ENCODE measurements at places on chromosomes 16 and 17.
A peak's percentile ranks its signal among the peaks of the same experiment; 100 is the strongest.

- peak; percentile 32 for DNase-seq
These were observed at the start of gene SRCIN1 for GRCh38 chr17:38605841-38606645. Gene SRCIN1 (minus strand): TSS chr17:38605952. CDS start chr17:38605705, 247 bp downstream.

- DNase-seq, result no peak
These were observed 31.7 kb downstream of the OSBPL7 start for GRCh38 chr17:47789611-47790561.

- no peak for DNase-seq
These were observed 50.6 kb upstream of the RBFOX3 start for GRCh38 chr17:79661292-79662041.

GRCh38 chr16:4295581-4295980 is 20.3 kb upstream of the GLIS2 start:
- DNase-seq, result no peak

GRCh38 chr17:8051831-8052230 is 13.0 kb downstream of the ALOX15B start:
- DNase-seq, result no peak

GRCh38 chr16:65547772-65548446 is 426.0 kb upstream of the CDH11 start:
- peak; percentile 76 for DNase-seq

GRCh38 chr16:65788434-65789140 is 577.9 kb upstream of the CDH5 start:
- DNase-seq, result no peak

GRCh38 chr16:65671071-65671470 is 549.2 kb upstream of the CDH11 start:
- no peak for DNase-seq

DNA sequence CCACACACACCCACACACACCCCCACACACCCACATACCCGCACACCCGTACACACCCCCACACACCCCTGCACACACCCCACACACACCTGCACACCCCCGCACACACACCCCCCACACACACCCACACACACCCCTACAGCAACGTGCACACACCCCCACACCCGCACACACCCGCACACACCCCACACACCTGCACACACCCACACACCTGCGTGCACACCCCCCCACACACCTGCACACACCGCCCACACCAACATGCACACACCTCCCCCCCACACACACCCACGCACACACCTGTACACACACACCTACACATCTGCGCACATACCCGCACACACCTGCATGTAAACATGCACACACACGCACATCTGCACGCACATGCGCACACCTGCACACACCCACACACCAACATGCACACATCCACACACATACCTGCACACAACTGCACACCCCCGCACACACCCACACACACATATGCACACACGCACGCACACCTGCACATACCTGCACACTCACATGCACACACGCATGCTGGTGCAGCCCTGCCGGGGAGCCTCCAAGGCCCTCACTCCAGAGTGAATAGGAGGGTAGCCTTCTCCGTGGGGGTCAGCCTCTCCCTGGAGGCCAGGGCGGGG is 7.5 kb downstream of the ASPSCR1 start:
- DNase-seq, result no peak

GRCh38 chr16:75267631-75268264 is 16.3 kb upstream of the BCAR1 start:
- peak; percentile 91 for DNase-seq

DNA sequence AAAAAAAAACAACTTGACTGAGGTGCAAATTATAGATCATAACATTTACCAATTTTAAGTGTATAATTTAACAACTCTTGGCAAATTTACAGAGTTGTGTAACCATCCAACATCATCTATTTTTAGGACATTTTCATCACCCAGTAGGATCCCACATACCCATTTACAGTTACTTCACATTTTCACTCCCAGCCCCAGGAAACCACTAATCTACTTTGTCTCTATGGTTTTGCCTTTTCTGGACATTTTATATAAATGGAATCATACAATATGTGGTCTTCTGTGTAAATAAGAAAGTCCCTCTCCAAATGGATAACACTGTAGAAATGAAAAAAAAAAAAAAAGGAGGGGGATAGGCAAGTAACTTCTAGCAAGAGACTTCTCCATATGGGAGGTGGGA is 26.1 kb upstream of the XYLT1 start:
- DNase-seq, result no peak

GRCh38 chr17:76593384-76593826 is 7.7 kb upstream of the ST6GALNAC2 start:
- peak; percentile 76 for DNase-seq

- no peak for DNase-seq
These were observed 52.5 kb upstream of the ALDH3A1 start for GRCh38 chr17:19800571-19800970.

- DNase-seq, result no peak
These were observed 86.6 kb upstream of the DNAH9 start for GRCh38 chr17:11511696-11512095.

DNA sequence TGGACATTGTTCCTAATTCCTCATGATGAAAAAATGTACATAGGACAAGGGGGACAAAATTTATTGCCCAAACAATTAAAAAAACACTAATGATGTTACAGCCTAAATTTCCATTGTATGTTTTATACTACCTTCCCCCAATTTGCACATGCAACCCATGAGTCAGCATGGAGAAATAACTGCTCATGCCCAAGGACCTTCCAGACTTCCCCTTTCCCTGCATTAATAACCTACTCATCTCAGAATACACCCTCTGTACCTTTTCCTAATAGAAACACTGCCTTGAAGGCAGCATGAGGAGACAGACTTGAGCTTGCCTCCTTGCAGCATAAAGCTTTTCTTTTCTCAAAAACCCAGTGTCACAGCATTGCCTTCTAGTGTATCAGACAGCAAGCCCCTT is 2402.8 kb downstream of the TP53TG3F start:
- DNase-seq, result no peak

- no peak for DNase-seq
These were observed 678 bp upstream of the BAIAP2 start for GRCh38 chr17:81034168-81034777.

- DNase-seq, result no peak
These were observed 5.8 kb upstream of the SETD6 start for GRCh38 chr16:58509256-58510096.

Data from A172 (cell line).